ENCODE measurements at places on chromosomes 5 and 9. TPM values are rescaled to one million over a fixed set of nuclear protein-coding genes. Genes with fewer than 3 reads are reported as not detected.

MEF2C gene
- 3.6 TPM for total RNA-seq

GPR150 gene
- 0.13 TPM for total RNA-seq

NIPAL4 gene
- total RNA-seq = not detected

RASEF gene
- total RNA-seq = 0.09 TPM

LURAP1L gene
- 0.96 TPM for total RNA-seq

ZFP2 gene
- 0.24 TPM for total RNA-seq

MSANTD3 gene
- 52.9 TPM for total RNA-seq

GKAP1 gene
- total RNA-seq = 6.0 TPM

SPINK6 gene
- not detected for total RNA-seq

RPL37 gene
- total RNA-seq = 1,533 TPM

DNA sequence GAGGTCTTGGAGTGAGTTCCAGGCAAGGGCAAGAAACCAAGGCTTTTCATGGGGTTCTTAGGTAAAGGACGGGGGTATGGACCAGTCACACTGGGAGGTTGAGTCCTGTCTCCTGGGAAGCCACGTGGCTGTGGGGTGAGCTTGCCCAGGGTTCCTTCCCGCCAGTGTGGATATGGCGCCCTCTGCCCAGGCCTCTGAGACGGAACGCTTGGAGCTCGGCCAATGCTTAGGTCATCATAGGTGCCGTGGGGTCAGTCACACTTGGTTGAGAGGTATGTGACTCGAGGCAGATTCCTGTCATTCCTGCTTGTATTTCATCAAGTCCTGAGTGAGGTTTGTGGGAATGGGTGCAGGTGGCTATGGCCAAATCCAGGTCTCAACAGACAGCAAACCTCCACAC is 46.2 kb downstream of the TENT4A start:
- no peak for DNase-seq

GRCh38 chr9:111833941-111834340 is 39.2 kb upstream of the SHOC1 start:
- DNase-seq = no peak

DNA sequence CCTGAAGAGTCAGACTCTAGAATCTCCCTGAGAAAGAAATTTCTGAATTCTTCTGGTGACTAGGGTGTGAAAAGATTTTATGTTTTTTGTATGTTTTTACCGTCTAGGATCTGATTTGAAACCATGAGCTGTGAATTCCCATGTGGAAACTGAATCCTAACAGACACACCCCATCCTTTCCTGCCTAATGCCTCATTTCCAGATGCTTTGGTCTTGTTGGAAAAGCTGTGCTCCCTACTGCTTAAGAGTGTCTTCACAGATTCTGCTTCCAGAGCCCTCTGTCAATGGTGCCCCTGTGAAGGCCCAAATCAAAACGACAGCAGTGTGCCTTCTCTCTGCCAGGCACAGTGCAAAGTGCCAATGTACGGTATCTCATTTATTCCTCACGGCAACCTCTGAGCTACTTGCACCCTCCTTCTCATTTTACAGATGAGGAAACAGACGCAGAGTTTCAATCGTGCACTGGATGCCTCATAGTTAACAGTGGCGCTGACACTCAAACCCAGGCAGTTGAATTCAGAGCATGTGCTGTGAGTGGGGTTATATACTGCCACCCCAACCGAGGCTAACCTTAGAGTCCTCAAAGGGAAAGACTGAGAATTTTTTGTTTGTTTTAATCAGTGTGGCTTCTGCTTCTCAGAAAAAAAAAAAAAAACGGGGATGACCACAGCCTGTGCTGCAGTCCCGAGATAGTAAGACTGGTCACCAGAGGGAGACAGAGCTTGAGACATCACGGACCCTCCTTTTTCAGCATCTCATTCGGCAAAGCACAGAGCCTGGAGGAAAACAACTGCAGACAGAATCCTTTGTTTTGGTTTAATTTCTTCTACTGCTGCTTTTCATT is 188.4 kb downstream of the SNCAIP start:
- DNase-seq = peak; percentile 46

- DNase-seq = no peak
These were observed 433.4 kb upstream of the BRINP1 start for GRCh38 chr9:119802621-119803020.

GRCh38 chr5:73960023-73960422 is 334.0 kb downstream of the ARHGEF28 start:
- no peak for DNase-seq

GRCh38 chr9:112520656-112521055 is 34.0 kb downstream of the KIAA1958 start:
- no peak for DNase-seq

GRCh38 chr9:21473236-21473635 is 8.9 kb downstream of the IFNE start:
- DNase-seq = no peak

GRCh38 chr5:18101532-18101931 is 467.3 kb downstream of the TAF11L14 start:
- DNase-seq = no peak

- DNase-seq = no peak
These were observed 530.2 kb downstream of the EBF1 start for GRCh38 chr5:158569534-158569933.

DNA sequence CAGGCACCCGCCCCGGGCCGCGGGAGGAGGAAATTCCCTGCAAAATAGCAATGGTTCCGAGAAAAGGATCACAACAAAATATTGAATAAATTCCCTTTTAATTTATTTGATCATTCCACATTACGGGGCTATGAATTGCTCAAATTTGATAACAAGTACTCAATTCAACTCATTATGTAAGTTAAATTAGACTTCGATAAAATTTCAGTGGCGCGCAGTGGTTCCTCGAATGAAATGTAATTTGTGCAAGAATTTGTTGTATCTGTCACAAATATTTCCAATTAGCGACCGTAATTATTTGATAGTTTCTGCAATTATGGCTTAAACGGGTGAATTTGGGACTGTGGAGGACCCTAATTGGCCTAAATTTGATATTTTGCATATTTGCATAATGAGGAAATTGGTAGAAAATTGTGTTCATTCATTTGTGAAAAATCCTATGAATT is 76.0 kb upstream of the TBCA start:
- DNase-seq = no peak

- no peak for DNase-seq
These were observed 144.6 kb upstream of the SGCD start for GRCh38 chr5:156182174-156182967.

Data from A673 (cell line).